ENCODE measurements at places on chromosomes 3 and 15.

- no peak for DNase-seq
Measured at GRCh38 chr3:180980611-180981010, 8.9 kb downstream of the DNAJC19 start.

GRCh38 chr15:78842519-78842918, 30.2 kb upstream of the MORF4L1 start:
- no peak for DNase-seq

DNA sequence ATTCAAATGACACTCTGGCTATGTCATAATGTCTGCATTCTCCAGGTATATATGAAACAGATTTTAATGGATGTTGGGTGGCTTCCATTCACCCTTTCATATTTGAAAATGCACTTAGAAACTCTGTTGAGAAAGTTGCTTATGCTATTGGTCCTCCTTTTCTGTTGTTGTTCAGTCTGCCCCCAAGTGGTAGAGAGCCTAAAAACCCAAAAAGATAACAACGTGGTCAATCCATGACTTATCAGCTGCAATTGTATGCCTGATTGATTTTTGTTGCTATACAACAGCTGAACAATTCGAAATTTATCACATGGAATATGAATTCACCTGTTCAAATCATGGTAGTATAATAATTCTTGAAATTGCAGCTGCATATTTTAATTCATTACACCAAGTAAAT, 279.8 kb downstream of the ROBO2 start:
- no peak for DNase-seq

DNA sequence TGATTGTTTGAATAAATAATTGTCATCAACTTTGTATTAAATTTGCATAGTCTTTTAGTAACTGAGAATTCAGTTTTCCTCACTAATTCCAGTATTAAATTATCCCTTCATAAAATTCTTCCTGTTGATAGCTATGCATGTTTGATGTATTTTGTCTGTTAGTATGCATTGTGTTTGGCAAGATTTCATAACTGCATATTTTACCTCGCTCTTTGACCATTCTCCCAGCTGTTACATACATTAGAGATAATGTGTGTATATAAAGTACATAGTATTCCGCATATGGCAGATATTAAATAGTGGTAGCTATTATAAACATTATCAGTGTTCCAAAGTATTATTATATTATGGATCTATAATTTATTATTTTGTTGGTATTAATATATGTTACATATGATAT, 10.6 kb upstream of the NFKBIZ start:
- no peak for DNase-seq

DNA sequence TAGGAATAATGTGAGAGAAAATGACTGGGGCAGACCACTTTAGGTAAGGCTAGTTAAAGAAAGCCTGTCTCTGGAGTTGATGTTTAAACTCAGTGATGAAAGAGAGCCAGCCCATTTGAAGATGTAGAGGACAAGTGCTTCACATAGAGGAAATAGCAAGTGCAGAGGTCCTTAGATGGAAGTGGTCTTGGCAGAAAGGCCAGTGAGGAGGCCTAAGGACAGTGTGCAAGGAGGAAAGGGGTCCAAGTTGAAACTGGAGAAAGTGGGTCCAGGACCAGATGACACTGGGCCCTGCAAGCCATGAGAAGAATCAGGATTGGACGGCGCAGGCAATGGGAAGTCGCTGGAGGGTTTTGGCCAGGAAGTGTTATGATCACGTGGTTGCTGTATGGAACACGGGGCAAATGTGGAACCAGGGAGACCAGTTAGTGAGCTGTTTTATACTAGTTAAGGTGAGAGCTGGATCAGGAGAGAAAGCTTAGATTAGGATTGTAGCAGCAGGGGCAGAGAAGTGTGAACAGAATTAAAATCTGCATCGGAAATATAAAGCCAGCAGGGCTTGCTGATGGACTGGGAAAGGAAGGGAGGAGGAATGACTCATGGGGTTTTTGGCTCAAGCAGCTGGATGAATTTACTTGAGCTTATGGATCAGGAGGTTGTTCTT, 48.0 kb upstream of the SCAANT1 start:
- DNase-seq: no peak

GRCh38 chr3:186099178-186099577, 9.7 kb downstream of the ETV5 start:
- DNase-seq: no peak

DNA sequence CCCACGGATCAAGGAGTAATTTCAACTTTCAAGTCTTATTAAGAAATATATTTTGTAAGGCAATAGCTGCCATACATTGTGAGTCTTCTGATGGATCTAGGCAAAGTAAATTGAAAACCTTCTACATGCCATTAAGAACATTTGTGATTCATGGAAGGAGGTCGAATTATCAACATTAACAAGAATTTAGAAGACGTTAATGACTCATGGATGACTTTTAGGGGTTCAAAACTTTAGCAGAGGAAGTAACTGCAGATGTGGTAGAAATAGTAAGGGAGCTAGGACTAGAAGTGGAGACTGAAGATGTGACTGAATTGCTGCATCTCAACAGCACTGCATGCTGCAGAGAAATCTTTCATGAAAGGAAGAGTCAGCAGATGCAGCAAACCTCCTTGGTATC, 48.1 kb upstream of the DCUN1D1 start:
- DNase-seq: no peak

- no peak for DNase-seq
Measured at GRCh38 chr3:169871129-169871886, 1.6 kb upstream of the LRRC31 start.

GRCh38 chr3:49665822-49666519, 8.2 kb upstream of the APEH start:
- DNase-seq: no peak

GRCh38 chr3:105429034-105429762, 62.5 kb downstream of the ALCAM start:
- no peak for DNase-seq

GRCh38 chr3:52614689-52615088, 71.0 kb downstream of the PBRM1 start:
- DNase-seq: no peak

DNA sequence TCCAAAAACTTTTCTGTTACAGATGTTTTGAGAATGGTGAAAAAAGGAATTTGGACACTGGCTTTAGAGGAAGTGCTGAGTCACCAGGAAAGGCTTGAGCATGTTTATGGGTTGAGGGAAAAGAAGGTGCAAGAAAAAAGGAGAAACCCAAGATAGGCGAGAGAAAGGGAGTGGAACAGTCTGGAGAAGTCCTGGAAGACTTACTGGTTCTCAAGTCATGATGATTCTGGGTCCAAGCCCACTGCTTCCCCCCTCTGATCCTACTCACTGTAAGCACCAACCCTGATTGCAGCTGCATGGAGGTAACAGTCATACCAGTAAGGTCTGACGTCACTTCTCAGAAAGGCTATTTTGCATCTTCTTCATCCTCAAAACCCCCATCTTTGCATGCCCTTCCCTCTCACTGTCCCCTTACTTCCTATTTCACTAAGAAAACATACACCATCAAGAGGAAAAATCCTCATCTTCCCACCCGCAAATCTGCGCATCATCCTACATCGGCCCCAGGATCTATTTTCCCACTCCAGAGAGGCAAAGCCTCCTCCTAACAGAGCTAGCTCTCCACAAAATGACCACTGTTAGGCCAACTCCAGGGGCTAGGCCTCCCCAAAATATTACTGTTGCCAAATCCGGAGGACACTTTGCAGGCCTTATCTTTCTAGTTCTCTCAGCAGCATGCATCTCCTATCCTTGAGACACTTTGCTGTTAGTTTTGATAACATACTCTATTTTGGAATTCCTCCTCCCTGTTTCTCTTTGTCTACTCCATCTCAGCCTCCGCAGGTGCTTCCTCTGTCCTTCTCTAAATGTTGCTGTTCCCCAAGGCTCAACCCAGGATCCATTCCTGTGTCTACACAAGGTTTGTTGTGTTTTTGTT, 3.2 kb upstream of the ATP13A3 start:
- no peak for DNase-seq

- DNase-seq: no peak
Measured at GRCh38 chr3:127790882-127791183, 31.5 kb downstream of the MGLL start.

GRCh38 chr3:137324114-137324513, 366.3 kb downstream of the IL20RB start:
- no peak for DNase-seq

DNA sequence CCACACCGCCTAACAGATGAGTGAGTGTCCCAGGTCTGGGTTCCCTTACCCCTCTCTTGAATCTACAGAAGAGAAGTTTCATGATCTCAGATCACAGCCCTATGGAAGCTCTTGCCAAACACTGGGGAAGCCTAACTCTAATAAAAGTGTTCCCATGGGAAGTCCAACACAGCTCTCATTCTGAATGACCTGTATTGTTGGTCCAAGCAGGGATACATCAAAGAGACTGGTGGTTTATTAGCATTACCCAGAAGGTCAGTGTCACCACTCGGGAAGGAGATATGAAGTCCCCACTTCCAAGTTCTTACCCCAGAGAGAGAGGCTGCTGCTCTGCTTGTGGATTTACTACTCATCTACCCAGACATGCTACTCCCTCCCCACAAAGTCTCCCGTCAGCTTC, 9.0 kb upstream of the NCBP2 start:
- no peak for DNase-seq

GRCh38 chr3:130889416-130889946, 4.4 kb upstream of the ATP2C1 start:
- no peak for DNase-seq

- no peak for DNase-seq
Measured at GRCh38 chr3:59084583-59084982, 34.8 kb upstream of the CFAP20DC start.

DNA sequence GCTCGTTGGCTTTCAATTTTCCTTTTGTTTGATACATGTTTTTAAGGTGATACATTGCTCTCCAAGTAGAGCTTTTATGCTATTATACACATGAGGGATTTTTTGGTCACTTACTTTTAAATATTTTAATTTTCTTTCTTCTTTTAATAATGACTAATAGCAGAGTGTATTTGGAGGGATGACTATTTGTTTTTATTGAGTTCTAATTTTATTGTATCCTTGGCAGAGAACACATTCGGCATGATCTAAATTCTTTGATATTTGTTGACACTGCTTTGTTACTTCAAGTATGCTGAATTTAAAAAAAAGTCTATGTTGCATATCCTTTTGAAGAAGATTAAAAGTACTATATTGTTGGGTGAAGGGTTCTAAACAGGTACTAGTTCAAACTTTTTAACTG, 149.9 kb upstream of the PDZRN3 start:
- DNase-seq: no peak

- no peak for DNase-seq
Measured at GRCh38 chr3:55483196-55484095, 3.7 kb downstream of the WNT5A start.

All from stimulated activated CD8-positive, alpha-beta memory T cell treated with anti-CD3 and anti-CD28 coated beads, Interleukin-2, amount 100 ng/mL, for 48 hours (primary cell).